AG10803 (cell line): ENCODE measurements at places on chromosomes 1 and 21.

DNA sequence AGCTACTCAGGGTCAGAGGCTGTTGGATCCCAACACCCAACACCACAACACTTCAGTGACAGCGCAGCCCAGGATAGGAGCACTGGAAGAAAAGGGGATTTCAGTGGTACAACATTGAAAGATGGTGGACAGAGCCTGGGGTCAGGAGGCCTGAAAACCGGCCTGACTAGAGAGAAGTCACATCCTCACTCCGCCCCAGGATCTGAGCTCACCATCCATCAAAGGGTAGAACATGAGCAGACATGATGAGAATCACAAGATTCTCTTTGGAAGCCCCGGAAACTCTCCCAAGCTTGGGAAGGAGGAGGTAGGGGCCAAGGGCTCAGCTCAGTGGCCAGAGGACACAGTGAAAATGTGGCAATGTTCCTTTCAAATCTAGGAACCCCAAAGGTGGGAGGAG is 271.3 kb downstream of the NPHP4 start:
- no peak for DNase-seq

DNA sequence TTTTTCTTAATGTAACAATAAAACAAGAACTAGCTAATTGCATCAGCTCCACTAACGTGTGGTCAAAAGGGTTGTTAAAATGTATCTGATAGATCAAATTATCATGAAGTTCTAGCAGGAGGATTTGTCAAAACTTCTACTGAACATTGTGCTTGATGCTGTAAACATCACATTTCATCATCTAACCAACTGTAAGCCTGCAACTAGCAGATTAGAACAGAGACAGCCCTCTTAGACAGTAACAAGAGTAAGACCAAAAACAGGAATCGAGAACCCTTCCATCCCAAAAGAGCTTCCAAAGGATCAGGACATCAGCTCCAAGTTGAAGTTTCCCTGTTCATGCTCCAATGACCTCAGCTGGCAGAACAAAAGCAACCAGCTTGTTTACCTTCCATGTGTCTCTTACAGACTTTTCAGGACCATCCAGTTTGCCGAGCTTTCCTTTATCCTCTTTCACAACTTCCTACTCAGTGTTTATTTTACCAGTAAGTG is 44.6 kb downstream of the NIBAN1 start:
- DNase-seq, result no peak

DNA sequence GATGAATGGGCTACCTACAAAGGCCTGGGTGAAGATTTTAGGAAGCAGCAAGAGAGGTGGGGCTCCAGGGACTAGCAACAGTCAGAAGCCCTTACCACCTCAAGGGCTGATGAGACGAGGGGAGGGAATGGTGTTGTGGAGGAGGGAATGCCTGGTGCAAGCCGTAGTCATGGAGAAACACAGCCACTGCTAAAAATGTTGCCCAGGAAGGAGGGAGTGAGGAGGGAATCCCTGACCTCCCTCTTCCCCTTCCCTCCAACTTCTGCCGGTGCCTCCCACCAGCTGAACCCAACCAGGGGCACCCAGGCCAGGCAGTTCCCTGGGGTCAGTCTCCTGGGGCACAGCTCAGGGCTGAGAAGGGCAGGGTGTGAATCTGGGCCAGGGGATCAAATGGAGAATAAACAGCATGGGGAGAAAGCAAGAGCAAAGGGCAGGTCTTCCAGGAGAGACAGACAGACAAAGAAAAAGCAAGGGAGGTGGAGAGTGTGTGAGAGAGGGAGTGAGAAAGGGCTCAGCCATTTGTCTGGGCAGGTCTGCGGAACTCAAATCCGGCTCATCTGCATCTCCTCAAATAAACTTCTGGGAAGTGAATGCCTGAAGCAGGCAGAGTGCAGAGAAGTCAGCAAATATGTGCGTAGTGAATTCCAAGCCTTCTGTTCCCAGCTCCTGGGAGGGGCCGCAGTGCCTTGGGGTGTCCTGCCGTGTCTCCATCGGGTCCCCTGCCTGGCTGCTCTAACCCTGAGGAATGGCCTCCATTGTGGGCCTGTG is 27.1 kb upstream of the POU3F1 start:
- DNase-seq, result no peak

- DNase-seq, result no peak
Measured at GRCh38 chr1:247173431-247173830, 1.6 kb upstream of the ZNF124 start.

DNA sequence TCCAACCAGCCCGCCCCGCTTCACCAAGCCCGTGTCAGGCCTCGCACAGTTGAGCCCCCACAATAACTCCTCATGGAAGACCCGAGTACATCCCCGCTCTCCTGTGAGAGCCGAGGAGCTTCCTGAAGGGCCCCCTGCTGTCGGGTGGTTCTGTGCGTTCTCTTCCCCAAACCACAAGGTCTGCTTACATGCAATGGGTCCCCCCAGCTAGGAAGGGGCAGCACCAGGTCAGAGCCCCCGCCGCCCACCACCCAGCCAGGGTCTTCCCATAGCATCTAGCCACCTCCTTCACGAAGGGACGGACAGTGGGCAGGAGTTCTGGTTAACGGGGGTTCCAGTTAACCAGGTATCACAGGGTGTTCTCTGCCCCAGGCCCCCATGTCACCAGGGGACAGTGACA is 51.5 kb downstream of the GLIS1 start:
- no peak for DNase-seq
